ENCODE measurements at places on chromosomes 2 and 18.

- no peak for DNase-seq
These were observed 37.2 kb downstream of the ITGA6 start for GRCh38 chr2:172464400-172465129.

GRCh38 chr2:239380831-239381708, 19.8 kb downstream of the HDAC4 start:
- DNase-seq = peak; percentile 56

- no peak for DNase-seq
These were observed 180.6 kb upstream of the CCDC68 start for GRCh38 chr18:55139836-55140235.

- DNase-seq = no peak
These were observed 25.6 kb downstream of the FAP start for GRCh38 chr2:162217598-162217997.

DNA sequence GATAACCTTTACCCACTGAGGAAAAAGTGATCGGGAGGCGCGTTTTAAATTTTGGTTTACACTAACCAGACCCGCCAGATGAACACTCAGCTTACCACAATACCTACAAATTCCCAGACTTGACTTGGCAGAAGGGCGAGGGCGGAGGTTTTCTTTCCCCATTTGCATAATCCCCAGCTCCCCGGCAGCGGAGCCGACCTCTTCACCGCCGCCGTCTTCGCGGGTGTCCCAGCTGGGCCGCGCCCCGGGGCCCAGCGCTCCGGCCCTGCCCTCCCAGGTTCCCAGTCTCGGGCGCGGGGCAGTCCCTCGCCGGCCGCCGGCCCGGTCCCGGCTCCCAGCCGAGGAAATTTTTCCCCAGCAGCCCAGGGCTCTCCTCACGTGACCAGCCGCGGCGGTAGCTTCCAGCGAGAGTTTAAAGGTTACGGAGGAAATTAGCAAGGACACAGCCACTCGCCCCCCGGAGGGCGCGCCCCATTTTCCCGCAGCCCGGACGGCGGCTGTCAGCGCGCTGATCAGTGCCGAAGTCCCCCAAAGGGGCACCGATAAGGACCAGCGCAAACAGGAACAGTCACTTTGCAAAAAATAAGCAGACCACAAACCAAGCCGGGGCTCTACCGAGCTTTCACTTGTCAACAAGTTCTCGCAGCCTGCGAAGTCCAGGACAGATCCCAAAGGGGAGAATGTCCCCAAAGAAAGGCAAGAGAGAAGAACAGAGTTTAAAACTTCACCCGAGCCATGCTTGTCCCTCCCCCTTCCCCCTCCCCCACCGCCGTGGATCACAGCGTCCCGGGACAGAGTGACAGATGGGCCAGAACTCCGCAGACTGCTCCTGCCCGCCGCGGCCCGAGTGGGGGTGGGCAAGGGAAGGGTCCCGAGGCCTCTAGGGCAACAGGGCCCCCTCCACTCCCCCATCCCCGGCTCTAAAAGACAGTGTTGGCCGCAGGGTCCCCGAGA, 1.3 kb upstream of the PRKCE start:
- peak; percentile 45 for DNase-seq

GRCh38 chr2:148653437-148653836, 8.9 kb downstream of the EPC2 start:
- no peak for DNase-seq

DNA sequence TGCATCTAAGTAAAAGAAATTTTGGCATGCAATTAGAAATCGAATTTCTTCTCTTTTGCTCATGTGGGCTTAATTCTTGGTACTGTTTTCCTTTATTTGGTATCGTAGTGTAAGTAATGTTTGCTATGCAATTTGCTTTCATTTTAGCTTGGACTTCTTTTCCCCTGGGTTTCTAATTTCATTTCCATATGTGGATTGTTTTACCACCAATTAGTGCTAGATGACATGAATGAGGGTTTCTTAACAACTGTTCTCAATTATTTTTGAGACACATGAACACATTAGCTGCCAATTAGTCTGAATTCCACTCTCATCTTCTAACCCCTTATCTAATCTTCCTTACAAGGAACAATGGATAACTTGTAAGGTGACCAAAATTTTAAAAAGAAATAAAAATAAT, 1047.2 kb upstream of the PIK3C3 start:
- DNase-seq = no peak

DNA sequence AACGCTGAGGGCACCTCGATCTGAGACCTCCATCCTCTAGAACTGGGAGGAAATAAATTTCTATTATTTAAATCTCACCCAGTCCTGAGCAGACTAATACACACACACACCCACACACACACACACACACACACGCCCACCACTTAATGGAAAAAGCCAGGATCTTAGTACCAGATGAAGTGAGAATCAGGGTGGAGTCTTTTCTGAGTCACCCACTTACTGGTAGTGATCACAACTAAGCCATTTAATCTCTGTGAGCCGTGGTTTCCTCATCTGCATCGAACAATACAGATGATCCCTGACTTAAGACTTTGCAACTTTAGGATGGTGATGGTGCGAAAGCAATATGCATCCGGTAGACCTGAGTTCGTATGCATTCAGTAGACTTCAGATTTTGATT, 18.6 kb downstream of the THNSL2 start:
- DNase-seq = no peak

DNA sequence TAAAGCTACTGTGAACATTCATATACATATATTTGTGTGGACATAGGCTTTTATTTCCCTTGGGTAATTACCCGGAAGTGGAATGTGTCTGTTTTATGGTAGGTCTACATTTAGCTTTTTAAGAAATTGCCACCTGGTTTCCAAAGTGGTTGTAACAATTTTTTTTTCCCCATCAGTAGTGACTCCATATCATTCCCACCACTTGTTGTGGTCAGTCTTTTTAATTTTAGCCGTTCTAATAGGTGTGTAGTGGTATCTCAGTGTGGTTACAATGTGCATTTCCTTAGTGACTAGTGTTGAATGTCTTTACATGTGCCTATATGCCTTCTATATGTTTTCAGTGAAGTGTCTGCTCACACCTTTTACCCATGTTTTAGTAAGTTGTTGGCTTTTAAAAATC, 60.3 kb upstream of the MAPRE3 start:
- DNase-seq = no peak

All from activated T-cell treated with anti-CD3 and anti-CD28 coated beads for 48 hours (primary cell).